Progenitor cell of endocrine pancreas (in vitro differentiated cells): ENCODE measurements at places on chromosomes 2 and 18. TPM values are rescaled to one million over a fixed set of nuclear protein-coding genes. Genes with fewer than 3 reads are reported as not detected.

- no peak for DNase-seq
Observed at GRCh38 chr2:128306931-128307460, 11.7 kb downstream of the HS6ST1 start.

DNA sequence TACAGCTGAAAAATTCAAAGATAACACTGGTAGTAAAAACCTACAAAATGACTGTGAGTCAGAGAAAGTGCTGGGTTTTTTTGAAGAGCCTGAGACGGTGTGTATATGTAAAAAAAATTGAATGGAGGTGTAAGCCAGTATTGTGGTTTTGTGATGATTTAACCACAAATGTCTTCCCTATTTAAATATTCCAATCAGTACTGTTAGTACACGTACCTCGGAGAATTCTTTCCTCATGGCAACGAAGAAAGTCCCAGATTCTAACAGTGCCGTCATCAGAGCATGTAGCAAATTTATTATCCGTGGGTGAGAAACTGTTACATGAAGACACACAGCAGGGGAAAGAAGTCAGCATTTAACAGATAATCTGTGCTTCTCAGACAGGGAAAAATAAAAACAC is 48.1 kb downstream of the WDR33 start:
- DNase-seq = no peak

GRCh38 chr2:11920993-11921583 is 174.7 kb downstream of the LPIN1 start:
- no peak for DNase-seq

- no peak for DNase-seq
Observed at GRCh38 chr2:87996570-87996969, 19.8 kb downstream of the RNU2-63P start.

- no peak for DNase-seq
Observed at GRCh38 chr2:162037886-162038285, 36.1 kb downstream of the DPP4 start.

DNA sequence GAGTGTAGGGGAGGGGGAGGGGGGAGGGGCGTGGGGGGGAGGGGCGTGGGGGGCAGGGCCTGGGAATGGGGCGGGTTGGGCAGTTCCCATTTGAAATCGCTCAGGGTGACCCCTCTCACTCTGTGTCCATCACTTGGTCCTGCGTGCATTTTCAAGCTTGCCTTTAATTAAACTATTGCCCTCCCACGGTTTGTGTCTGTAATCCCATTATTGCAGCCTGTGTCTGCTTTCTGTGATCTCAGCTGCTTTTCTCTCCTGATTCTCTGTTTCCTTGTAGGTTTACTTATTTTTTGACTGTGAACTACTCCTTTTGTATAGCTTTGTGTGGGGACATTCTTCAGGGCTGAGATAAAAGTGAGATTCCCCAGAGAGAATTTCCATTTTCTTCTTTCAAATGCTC is 1.3 kb downstream of the DCDC2C start:
- no peak for DNase-seq

DNA sequence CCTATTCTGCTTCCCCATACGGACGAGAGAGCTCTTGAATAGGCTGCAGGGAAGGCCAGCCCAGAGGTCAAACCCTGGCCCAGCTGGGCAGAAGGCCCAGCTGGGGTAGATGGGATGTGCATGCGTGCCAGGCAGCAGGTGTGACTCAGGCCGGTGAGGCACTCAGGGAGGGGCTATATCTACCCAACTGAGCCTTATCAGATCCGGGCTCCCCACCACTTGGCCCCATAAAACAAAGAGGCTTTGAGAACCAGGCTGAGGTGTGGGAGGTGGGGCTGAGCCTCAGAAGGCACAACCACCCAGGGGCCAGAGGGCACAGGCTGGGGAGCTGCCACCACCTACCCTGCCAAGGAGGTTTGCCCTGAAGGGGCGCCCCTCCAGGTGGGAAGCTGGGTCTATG is 8.0 kb upstream of the CFAP65 start:
- DNase-seq = no peak

- DNase-seq = no peak
Observed at GRCh38 chr2:240886023-240886565, 9.9 kb downstream of the MAB21L4 start.

DNA sequence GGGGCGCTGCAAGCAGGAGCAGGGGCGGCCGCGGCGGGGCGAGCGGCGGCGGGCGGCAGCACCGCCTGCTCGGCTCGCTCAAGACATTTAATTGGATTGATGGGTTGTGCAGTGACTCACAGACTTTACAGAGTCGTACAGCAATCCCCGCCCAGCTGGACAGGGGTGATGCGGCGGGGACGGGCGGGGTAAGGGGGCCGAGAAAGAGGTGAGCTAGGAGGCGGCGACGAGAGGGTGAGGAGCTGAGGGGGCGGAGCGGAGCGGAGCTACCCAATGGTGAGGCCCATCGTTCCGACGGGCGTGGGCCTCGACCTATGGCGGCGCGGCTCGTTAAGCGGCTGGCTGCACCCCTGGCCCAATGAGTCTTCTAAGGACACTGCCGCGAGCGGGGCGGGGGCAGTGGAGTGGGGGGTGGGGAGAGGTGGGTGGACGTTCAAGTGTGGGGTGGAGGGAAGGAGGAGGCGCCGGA is 97.1 kb upstream of the SERTAD2 start:
- peak; percentile 95 for DNase-seq

GRCh38 chr2:158253170-158253569 is 151.5 kb downstream of the UPP2 start:
- DNase-seq = no peak

DNA sequence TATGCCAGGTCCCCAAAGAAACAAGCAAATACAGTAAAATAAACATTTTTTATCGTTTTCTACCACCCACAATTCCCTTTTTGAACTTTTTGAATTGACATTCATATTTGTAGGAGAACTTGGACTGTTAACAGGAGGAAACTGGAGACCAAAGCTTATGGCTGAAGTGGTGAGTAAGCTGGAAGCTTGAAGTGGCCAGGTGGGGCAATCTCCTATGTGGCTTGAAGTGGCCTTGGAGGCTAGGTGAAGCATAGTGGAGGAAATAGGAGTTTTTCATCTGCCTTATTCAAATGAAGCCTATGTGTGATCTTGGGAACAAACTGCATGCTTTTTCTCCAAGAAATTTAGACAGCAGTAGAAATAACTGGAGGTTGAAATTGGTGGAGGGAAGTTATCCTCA is 962.9 kb upstream of the FANCL start:
- no peak for DNase-seq

GRCh38 chr2:43034921-43035320 is 191.5 kb downstream of the ZFP36L2 start:
- DNase-seq = no peak

- no peak for DNase-seq
Observed at GRCh38 chr2:70029814-70030409, 57.4 kb upstream of the PCBP1 start.

- DNase-seq = no peak
Observed at GRCh38 chr2:11100976-11101375, 54.3 kb upstream of the SLC66A3 start.

GRCh38 chr18:22451796-22452195 is 34.1 kb upstream of the CTAGE1 start:
- DNase-seq = no peak

DNA sequence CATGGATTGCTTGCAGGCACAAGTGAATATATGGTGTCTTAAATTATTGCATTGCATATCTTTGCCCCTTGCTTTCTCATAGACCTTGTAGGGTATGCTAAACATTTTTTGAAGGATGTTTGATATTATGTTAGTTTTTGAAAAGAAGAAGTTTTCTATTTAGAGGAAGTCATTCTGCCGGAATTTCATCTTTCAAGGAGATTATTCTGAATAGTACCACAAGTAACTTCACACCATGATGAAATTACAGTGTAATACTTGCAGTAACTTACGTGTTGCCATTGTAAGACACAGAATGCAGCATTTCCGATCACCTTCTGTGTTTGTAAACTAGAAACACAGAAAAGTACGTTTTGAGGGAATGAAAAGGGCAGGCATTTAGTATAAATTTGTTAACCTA is 71.9 kb downstream of the ACVR2A start:
- no peak for DNase-seq

DNA sequence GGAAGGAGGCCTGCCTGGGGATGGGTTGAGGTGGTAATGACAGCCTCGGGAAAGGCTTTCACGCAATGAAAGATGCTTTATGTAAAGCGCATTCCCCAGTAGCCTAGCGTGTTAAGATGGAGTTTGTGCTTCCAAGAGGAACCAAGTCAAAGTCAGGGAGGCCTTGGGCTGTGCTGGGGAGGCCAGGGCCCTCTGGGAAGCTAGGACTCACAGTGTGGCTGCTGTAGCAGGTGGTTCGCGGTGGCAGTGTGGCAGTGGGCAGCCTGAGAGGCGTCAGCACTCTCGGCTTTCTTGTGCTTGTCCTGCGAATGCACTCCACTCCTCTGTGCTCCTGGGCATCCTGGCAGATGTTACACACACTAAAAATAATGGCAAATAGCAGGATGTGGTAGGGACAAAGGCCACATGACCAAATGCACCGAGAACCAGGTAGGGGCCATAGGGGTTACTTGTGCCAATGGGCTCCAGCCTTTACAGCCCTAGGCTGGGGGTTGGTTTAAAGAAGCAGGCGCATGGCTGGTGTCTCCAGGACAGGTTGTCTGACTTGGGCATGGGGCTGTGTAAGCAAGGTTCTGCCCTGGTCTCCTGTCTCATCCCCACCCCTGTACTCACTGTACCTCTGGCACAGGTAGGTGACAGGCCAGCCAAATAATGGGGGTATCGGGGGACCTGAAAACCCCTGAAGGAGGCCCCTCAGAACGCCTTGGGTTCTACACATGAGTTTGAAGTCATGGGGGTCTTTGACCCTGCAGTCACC is 154.4 kb upstream of the TWIST2 start:
- DNase-seq = no peak

- DNase-seq = no peak
Observed at GRCh38 chr2:8983571-8983970, 19.9 kb downstream of the MBOAT2 start.

- DNase-seq = no peak
Observed at GRCh38 chr2:128492966-128493811, 174.5 kb upstream of the HS6ST1 start.

GRCh38 chr2:64945973-64946768 is 43.0 kb upstream of the SLC1A4 start:
- no peak for DNase-seq

DNA sequence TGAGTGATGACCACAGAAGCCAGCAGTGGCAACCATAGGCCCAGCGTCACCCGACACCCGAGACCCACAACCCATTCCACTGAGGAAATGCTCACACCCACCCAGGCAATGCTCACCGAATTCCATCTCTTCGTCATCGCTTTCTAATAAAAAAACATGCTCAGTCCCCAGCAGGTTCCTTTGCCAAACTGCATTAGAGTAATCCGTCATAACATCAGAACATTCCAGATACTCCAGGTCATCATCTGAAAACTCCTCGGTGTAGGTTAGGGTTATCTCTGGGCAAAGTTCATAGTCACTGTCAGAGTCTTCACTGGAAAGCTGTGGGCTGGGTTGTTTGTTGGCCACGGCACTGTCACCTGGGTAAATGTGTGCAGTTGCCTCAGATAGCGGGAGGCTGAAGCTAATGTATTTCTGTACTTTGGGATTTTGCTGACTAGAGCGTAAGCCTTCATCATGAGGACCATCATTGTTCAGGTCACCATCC is 49.3 kb downstream of the ALPK2 start:
- no peak for DNase-seq

GRCh38 chr2:173952267-173953046 is 12.7 kb downstream of the SP3 start:
- no peak for DNase-seq

- no peak for DNase-seq
Observed at GRCh38 chr2:239065962-239066361, 218.1 kb downstream of the TWIST2 start.

DNA sequence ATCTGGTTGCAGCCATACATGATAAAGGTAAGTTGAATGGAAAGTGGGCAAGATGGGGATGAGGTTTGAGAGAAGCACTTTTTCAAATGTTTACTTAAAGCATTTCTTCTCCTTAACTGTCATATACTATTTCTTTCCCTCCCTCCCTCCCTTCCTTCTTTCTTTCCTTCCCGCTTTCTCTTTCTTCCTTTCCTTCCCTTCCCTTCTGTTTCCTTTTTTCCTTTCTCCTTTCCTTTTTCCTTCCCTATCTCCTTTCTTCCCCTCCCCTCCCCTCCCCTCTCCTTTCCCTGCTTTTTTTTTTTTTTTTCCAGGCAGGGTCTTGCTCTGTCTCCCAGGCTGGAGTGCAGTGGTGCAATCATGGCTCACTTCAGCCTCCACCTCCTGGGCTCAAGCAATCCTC is 5.6 kb downstream of the SLC3A1 start:
- no peak for DNase-seq

DNA sequence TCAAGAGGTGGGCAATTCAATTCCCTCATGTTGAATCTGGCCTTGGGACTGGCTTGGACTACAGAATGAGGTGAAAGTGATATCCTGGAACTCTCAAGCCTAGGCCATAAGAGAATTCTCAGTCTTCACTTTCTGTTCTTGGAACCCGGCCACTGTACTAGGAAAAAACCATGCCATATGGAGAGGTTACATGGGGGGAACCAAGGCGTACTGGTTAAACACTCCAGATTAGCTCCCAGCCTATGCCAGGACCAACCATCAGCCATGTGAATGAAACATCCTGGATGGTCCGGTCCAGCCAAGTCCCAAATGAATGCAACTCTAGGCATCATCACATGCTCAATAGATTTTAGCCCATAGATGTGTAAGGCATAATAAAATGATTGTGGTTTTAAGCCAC is 56.4 kb downstream of the ZNF385B start:
- no peak for DNase-seq

DNA sequence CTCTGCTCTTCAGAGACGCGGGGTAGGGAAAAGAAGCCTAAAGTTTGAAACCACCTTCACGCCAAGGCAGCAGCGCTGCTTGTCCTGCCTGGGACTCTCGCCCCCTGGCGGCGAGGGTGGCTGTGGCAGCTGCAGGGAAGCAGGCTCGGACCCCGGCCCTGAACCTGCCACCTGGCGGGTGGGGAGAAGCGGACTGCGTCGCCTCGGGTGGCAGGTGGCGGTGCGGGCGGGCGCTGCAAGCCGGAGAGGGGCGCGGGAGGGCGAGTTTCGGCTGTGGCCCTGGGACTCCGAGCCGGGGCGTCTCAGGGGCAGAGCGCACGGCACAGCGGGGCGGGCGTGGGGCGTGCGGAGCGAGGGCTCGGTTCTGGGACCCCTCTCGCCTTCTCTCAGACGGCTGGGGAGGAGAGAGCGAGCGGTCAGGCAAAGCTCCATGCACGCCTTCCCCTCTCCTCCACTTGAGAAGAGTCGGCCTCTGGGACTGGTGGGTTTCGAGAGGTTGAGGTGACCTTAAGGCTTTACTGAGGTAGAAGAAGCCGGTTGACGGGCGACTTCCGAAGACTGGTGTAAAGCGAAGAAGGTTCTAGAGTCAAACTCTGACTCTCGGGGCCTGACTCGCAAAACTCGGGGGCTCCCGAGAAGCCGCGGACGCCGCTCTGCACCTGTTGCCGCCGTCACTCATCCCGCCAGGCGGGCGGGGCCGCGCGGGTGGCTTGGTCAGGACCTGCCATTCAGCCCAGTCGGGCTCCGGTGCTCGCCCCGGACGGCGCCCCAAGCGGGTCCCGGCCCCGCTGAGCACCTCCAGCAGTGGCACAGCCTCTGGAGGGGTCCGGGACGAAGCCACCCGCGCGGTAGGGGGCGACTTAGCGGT is 1.1 kb upstream of the BOLL start:
- peak; percentile 34 for DNase-seq

Gene ZNF892
- total RNA-seq = 18.0 and 18.4 TPM in 2 replicates

Gene TMEM247
- total RNA-seq = not detected in 2 replicates

Gene VWA3B
- 0.12 and 0.47 TPM in 2 replicates for total RNA-seq

Gene TLX2
- total RNA-seq = 0.33 TPM in 1 of 2 replicates, not detected in the other

Gene PAX3
- total RNA-seq = 0.16 TPM in 1 of 2 replicates, not detected in the other

Gene AQP12A
- not detected in 2 replicates for total RNA-seq

Gene SERPINB11
- not detected in 2 replicates for total RNA-seq

Gene RIT2
- not detected in 2 replicates for total RNA-seq

Gene COLEC12
- 0.55 and 0.69 TPM in 2 replicates for total RNA-seq

Gene HMSD
- total RNA-seq = 5.5 and 7.2 TPM in 2 replicates

Gene FNDC4
- 10.2 and 12.2 TPM in 2 replicates for total RNA-seq

Gene CELF4
- 4.6 and 5.5 TPM in 2 replicates for total RNA-seq

Gene PIGN
- 34.9 and 35.9 TPM in 2 replicates for total RNA-seq

Gene XDH
- 4.8 and 5.6 TPM in 2 replicates for total RNA-seq
